Vagina (tissue), 2 donors: ENCODE measurements at places on chromosomes 2 and 18.

- H3K27ac ChIP-seq, result no peak overlapping the region
- peak; percentile 22 for DNase-seq
- H3K27me3 ChIP-seq, result no peaks in the 10 kb centered on the region
- peaks cover 8% of the 10 kb centered on the region for H3K4me1 ChIP-seq
Measured at GRCh38 chr2:219186754-219187456, 8.8 kb downstream of the RETREG2 start.

- H3K27ac ChIP-seq, result no peak overlapping the region
- H3K4me3 ChIP-seq, result no peak overlapping the region
- DNase-seq, result no peak
- no peaks in the 10 kb centered on the region for H3K4me1 ChIP-seq
- H3K36me3 ChIP-seq, result no peaks in the 10 kb centered on the region
- no peaks in the 10 kb centered on the region for H3K27me3 ChIP-seq
Measured at GRCh38 chr2:144770616-144771230, 250.8 kb upstream of the ZEB2 start.

GRCh38 chr2:129910446-129911362 lies 68.8 kb upstream of the RAB6C start:
- H3K4me3 ChIP-seq, result no peak overlapping the region
- H3K27me3 ChIP-seq, result no peaks in the 10 kb centered on the region
- peak; percentile 91 for DNase-seq
- no peaks in the 10 kb centered on the region for H3K4me1 ChIP-seq

GRCh38 chr2:71995067-71995665 lies 152.5 kb downstream of the CYP26B1 start:
- DNase-seq, result no peak
- H3K4me1 ChIP-seq, result no peaks in the 10 kb centered on the region
- no peak overlapping the region for H3K27ac ChIP-seq
- H3K27me3 ChIP-seq, result no peaks in the 10 kb centered on the region
- H3K4me3 ChIP-seq, result no peak overlapping the region
- H3K36me3 ChIP-seq, result no peaks in the 10 kb centered on the region

DNA sequence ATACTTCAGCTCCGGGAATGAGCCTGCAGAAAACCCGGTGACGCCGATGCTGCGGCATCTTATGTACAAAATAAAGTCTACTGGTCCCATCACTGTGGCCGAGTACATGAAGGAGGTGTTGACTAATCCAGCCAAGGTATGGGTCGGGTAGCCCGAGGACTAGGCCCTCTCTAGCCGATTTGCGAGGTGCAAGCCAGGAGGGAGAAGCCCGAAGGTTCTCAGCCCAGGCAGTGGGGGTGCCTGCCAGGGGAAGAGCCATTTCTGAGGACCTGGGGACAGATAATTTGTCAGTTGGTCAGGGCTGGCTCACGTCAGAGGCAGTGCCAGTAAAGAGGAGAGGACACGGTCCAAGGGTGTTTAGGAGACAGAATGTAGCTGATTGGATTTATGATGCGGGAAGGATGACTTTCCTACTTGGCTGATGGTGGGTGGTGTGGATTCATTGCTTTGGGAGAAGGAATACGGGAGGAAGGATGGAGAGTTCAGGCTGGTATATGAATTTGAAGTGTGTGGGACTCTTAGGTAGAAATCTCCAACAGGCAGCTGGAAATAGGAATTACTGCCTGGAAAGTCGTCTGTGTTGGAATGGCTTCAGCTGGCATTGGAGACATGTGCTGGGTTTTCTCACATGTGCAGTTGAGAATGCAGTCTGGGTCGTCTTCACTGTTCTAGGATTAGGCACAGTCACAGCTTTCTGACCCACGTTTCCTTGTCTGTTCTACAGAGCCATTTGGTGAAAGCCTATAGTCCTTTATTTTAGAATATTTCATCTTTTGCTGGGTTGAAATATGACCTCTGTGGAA lies 874 bp downstream of the NDUFAF7 start:
- peak overlapping the region; percentile 78 for H3K4me3 ChIP-seq
- H3K27me3 ChIP-seq, result no peaks in the 10 kb centered on the region
- peak overlapping the region; percentile 84 for H3K27ac ChIP-seq
- DNase-seq, result no peak
- H3K4me1 ChIP-seq, result peaks cover 35% of the 10 kb centered on the region

DNA sequence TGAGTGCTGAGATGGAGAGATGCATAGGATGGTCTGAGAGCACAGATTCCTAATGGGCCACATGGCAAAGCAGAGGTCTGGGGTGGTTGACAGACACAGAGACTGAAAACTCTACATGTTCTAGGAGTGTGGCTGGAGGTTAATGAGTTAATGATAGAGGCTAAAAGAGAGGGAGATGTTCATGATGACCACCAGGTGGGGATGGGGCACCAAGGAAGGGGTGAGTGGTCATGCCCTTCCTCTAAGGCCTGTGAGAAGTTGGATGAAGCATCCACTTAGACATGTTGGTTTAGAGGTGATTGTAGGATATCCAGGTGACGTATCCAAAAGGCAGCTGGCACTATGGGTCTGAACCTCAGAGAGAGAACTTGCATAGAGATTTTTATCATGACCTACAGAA lies 102.1 kb downstream of the LRP2 start:
- DNase-seq, result no peak
- H3K27me3 ChIP-seq, result no peaks in the 10 kb centered on the region
- H3K4me1 ChIP-seq, result no peaks in the 10 kb centered on the region
- no peak overlapping the region for H3K4me3 ChIP-seq
- no peak overlapping the region for H3K27ac ChIP-seq

DNA sequence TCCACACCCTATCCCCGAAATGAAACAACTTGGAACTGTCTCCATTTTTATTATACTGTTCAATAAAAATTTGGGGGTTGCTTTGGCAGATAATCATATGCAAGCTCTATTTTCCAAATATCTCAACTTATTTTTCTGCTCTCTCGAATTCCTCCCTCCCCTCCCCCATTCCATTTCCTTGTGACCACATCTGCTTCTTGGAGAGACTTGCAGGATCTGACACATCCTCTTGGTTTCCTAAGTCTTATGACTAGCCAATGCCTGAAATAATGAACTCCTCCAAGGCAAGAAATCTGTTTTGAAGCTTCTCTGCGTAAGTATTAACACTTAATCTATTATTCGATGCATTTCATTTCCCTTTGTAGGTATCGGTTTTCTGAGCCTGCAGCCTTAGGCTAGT lies 16.1 kb downstream of the TGIF1 start:
- H3K4me1 ChIP-seq, result peaks cover 10% of the 10 kb centered on the region
- H3K27me3 ChIP-seq, result no peaks in the 10 kb centered on the region
- DNase-seq, result no peak
- no peak overlapping the region for H3K27ac ChIP-seq

DNA sequence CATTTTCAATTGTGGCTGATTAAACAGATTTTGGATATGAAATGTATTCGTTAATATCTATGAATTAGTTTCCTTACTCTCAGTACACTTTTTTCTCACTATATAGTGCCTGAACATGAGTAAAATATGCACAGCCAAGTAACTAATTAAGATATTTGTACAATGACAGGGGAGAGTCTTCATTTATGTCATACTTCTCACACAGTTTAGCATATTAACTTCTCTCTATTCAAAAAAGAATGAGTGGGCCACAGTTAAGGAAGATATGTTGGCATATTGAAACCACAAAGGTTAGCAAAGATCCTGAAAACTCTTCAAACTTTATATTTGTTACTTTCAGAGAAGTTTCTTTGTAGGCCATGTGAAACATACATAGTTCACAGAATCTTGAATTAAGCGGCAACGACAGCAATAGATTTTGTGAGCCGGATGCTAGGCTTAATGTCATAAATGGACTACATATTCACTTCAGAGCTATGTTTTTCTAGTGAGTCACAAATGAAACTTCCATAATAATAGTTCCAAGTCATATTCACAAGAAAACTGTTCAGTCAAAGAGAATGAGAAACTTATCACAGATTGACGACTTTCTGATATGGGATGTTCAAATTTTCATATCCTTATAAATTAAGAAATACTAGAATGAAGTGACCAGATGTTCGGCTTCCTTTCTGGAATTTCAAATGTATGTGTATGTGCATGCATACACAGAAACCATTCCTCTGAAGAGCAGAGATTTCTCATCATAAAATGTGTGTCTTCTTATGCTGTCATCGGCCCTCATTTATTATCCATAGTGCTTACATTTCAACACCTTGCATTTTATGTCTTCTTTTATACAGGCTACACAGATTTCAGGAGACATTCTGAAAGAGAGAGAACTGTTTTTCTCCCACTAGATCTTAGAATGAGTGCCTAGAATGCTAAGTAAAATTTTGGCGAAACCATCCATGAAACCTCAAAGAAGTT lies 584.0 kb downstream of the SATB2 start:
- H3K36me3 ChIP-seq, result no peaks in the 10 kb centered on the region
- H3K4me1 ChIP-seq, result no peaks in the 10 kb centered on the region
- H3K4me3 ChIP-seq, result no peak overlapping the region
- H3K27ac ChIP-seq, result no peak overlapping the region
- DNase-seq, result no peak
- no peaks in the 10 kb centered on the region for H3K27me3 ChIP-seq

DNA sequence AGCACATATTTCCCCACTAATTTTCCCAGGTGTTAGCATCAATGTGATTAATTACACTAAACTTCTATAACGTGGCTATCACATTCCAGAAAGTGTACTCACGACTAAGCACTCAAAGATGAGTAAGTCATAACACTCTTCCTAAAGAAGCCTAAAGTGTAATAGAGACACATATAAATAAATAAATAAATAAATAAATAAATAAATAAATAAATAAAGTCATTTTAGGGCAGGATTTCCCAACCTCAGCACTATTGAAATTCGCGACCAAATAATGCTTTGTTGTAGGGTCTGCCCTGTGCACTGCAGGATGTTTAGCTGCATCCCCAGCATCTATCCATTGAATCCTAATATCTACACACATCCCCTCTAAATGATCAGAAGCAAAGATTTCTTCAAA lies 390.9 kb downstream of the CDH7 start:
- H3K27me3 ChIP-seq, result no peaks in the 10 kb centered on the region
- H3K4me3 ChIP-seq, result no peak overlapping the region
- no peak for DNase-seq
- H3K36me3 ChIP-seq, result no peaks in the 10 kb centered on the region

DNA sequence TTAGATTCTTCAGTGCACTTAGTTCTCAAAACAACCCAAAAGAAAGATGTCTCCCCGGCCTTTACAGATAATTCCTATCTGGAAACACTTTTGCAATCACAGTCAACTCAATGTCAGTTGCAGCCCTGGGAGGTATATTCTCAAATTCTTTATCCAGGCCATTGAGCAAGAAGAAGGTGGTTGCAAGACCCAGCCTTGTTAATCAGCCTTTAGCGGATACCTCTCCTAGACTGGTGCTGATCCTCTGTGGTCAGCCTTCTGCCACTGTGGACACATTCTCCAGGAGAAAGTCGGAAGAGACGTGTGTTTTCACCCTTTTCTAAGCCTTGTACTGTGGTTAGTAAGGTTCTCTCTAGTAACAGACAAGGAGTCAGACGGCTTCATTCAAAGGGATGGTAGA lies 7.8 kb upstream of the FZD7 start:
- DNase-seq, result no peak
- H3K4me3 ChIP-seq, result no peak overlapping the region
- H3K4me1 ChIP-seq, result no peaks in the 10 kb centered on the region
- no peaks in the 10 kb centered on the region for H3K36me3 ChIP-seq
- no peak overlapping the region for H3K27ac ChIP-seq
- no peaks in the 10 kb centered on the region for H3K27me3 ChIP-seq

DNA sequence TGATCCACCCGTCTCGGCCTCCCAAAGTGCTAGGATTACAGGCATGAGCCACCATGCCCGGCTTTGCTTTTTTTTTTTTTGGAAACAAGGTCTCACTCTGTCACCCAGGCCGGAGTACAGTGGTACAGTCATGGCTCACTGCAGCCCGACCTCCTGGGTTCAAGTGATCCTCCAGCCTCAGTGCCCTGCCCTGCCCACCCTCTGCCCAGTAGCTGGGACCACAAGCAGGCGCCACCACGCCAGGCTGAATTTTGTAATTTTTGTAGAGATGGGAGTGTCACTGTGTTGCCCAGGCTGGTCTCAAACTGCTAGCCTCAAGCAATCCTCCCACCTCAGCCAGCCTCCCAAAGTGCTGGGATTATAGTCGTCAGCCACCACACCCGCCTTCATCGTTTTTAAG lies 11.6 kb upstream of the PSD4 start:
- no peaks in the 10 kb centered on the region for H3K36me3 ChIP-seq
- no peak overlapping the region for H3K4me3 ChIP-seq
- H3K27ac ChIP-seq, result no peak overlapping the region
- no peaks in the 10 kb centered on the region for H3K4me1 ChIP-seq
- peak; percentile 61 for DNase-seq
- no peaks in the 10 kb centered on the region for H3K27me3 ChIP-seq

DNA sequence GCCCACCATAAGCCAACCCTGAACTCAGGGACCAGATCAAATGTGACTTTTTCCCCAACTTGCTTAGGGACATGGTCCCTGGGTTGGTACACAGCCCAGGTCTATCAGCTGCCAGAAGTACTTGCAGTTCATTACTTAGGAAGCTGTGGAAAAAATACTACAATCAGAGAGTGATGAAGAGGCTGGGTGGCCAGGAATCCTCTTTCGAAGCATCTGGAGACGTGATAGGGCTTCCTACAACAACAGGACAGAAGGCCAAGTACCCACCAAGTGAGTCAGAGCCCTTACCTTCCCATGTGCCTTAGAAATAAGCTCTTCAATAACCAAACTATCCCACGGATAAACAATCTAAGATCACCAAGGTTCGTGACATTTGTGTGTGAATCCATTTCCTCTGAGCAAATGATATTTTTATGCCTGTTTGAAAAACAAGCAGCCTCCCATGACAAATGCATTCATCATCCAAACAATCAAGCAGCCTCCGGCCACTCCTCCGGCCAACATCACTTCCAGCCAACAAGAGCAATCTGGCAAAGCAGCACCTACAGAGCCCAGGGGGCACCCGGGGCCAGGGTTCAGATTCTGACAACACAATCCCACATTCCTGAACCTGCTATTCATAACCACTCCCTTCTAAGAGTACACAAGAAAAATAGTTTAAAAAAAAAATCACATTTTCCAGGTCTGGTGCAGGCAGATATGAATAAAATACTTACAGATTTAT lies 26.4 kb downstream of the TBC1D8 start:
- peak overlapping the region; percentile 45 for H3K27ac ChIP-seq
- no peaks in the 10 kb centered on the region for H3K27me3 ChIP-seq
- no peak overlapping the region for H3K4me3 ChIP-seq

- DNase-seq, result peak; percentile 67
- no peak overlapping the region for H3K4me3 ChIP-seq
- no peaks in the 10 kb centered on the region for H3K4me1 ChIP-seq
- H3K36me3 ChIP-seq, result no peaks in the 10 kb centered on the region
- H3K27ac ChIP-seq, result no peak overlapping the region
Measured at GRCh38 chr2:126761981-126762878, 106.3 kb downstream of the GYPC start.

- peak overlapping the region; percentile 87 for H3K27ac ChIP-seq
- H3K27me3 ChIP-seq, result no peaks in the 10 kb centered on the region
- no peak for DNase-seq
- peaks cover 32% of the 10 kb centered on the region for H3K4me1 ChIP-seq
- no peak overlapping the region for H3K4me3 ChIP-seq
- H3K36me3 ChIP-seq, result no peaks in the 10 kb centered on the region
Measured at GRCh38 chr2:237283131-237283928, 130.6 kb downstream of the COL6A3 start.

GRCh38 chr2:189231719-189232323 lies 52.3 kb upstream of the COL5A2 start:
- H3K4me3 ChIP-seq, result no peak overlapping the region
- no peak for DNase-seq
- H3K27me3 ChIP-seq, result no peaks in the 10 kb centered on the region
- no peaks in the 10 kb centered on the region for H3K4me1 ChIP-seq
- H3K36me3 ChIP-seq, result no peaks in the 10 kb centered on the region
